MCF 10A (cell line): ENCODE measurements at places on chromosomes 6 and 20. TPM values are rescaled to one million over a fixed set of nuclear protein-coding genes. Genes with fewer than 3 reads are reported as not detected.

GRCh38 chr6:137000825-137001224, 43.9 kb downstream of the IL20RA start:
- H3K27ac ChIP-seq = no peak overlapping the region
- DNase-seq = peak; percentile 25
- H3K36me3 ChIP-seq = no peaks in the 10 kb centered on the region
- peaks cover 23% of the 10 kb centered on the region for H3K4me1 ChIP-seq

GRCh38 chr20:1800777-1801176, 94.4 kb upstream of the SIRPA start:
- no peak overlapping the region for H3K27ac ChIP-seq
- DNase-seq = peak; percentile 38
- H3K4me1 ChIP-seq = peaks cover 4% of the 10 kb centered on the region
- H3K27me3 ChIP-seq = no peaks in the 10 kb centered on the region

DNA sequence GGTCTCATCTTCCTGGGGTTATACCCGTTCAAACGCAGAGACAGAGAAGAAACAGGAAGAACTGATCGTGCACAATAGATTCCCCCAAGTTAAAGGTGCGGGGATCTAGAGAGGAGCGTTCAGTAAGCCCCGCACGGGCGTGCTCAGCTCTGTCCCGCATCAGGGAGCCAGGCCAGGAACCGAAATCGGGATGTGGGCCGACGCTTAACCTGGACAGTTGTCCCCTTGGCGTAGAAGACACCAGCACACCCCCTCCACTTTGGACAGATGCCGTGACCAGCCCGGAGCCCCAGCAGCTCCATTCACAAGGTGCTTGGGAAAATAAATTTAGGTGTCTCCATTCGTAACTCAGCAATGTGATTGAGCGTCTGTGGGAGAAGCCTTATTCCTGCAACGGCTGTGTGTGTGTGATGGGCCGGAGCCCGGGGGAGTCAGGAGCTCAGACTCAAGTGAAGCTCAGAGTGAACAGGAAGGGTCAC, 24.0 kb upstream of the GATA5 start:
- H3K36me3 ChIP-seq = no peaks in the 10 kb centered on the region
- no peaks in the 10 kb centered on the region for H3K27me3 ChIP-seq
- H3K27ac ChIP-seq = no peak overlapping the region
- H3K4me3 ChIP-seq = no peak overlapping the region
- no peak for DNase-seq

DNA sequence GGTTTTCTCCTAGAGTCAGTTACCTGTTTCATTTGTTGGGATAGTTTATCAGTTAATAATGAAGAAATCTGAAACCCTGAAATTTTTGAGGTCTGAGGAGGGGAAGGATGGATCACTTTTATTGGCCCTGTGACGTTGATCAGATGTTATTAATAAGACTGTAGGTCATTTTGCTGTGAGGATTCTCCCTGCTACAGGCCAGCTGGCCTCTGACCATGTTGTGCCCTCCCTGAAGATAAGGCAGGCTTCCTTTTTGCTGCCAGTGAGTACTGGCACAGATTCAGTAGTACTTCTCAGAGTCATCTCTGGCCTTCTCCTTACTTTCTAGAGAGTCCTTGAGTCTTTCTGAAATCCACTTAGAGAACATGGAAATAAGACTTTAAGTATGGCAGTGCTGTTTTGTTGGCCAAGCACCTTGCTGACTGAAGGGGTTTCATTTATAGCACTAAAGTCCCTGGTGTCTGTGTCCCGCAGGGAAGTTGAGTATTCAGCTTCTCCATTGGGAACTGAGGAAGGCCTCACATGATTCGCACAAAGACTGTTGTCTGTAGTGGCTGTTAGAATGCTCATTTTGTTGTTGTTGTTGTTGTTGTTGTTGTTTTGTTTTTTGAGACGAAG, 202.6 kb downstream of the DTNBP1 start:
- peaks cover 6% of the 10 kb centered on the region for H3K4me1 ChIP-seq
- H3K27ac ChIP-seq = no peak overlapping the region
- DNase-seq = no peak
- no peak overlapping the region for H3K4me3 ChIP-seq
- H3K36me3 ChIP-seq = peaks cover 14% of the 10 kb centered on the region

DNA sequence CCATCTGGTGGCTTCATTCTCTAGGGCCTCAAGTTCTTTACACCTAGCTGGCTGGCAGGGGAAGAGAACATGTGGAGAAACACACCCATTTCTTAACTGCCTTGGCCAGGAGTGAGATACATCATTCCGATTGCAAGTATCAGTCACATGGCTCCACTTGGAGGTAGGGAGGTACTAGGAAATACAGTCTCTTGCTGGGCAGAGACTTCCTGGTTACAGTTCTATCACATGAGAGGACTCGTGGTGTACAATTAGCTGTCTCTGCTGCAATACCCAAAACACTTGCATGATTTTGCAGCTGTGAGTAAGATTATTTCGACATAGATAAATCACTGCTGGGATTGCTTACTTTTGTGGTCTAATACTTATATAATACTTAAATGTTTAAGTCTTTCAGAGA, 51.1 kb downstream of the GTF2H5 start:
- H3K4me1 ChIP-seq = peaks cover 9% of the 10 kb centered on the region
- DNase-seq = peak; percentile 96
- peaks cover 5% of the 10 kb centered on the region for H3K36me3 ChIP-seq
- peak overlapping the region; percentile 94 for H3K27ac ChIP-seq
- no peaks in the 10 kb centered on the region for H3K27me3 ChIP-seq
- H3K4me3 ChIP-seq = peak overlapping the region; percentile 33

DNA sequence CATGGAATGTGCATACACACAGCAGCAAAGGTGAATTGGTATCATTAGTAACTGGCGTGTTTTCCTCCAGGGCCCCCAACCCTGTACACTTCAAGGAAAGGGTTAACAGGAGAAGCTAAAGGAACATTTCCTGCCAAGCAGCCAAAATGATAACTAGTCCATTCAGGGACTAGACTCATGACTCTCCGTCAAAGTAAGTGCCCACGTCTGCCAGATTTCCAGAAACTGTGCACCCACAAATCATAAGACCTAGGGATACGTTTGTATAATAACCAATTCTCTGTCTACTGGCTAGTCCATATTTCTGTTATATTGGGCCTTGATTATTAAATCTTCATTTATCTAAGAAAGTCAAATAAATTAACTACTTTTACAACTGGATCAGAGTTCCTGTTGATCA, 76.0 kb upstream of the NHSL1 start:
- DNase-seq = no peak
- H3K4me1 ChIP-seq = no peaks in the 10 kb centered on the region
- no peaks in the 10 kb centered on the region for H3K36me3 ChIP-seq
- no peak overlapping the region for H3K4me3 ChIP-seq

DNA sequence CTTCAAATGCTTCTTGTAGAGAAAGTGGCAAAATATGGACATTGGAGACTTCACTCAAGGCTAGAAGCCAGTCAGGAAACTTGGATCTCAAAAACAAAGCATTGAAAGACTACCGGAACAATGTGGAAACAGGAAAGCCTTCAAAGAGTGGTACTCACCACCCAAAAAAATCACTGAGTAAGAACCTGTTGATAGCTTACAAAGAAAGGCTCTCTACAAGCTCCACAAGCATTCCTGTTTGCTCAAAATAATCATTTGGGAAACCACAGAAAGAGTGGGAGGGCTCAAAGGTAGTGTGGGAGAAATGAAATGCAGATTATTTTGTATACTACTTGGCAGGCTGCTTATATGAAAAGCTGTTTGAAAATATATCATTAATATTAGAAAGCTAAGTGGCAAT, 9.5 kb upstream of the DST start:
- peak overlapping the region; percentile 66 for H3K4me3 ChIP-seq
- H3K36me3 ChIP-seq = peaks cover 28% of the 10 kb centered on the region
- peaks cover 57% of the 10 kb centered on the region for H3K4me1 ChIP-seq
- peak overlapping the region; percentile 99 for H3K27ac ChIP-seq
- DNase-seq = peak; percentile 68

GRCh38 chr6:131727467-131727866, 16.6 kb upstream of the CTAGE9 start:
- no peak overlapping the region for H3K27ac ChIP-seq
- no peak for DNase-seq
- no peaks in the 10 kb centered on the region for H3K27me3 ChIP-seq
- H3K4me3 ChIP-seq = no peak overlapping the region
- no peaks in the 10 kb centered on the region for H3K36me3 ChIP-seq

- no peak overlapping the region for H3K4me3 ChIP-seq
- H3K27me3 ChIP-seq = no peaks in the 10 kb centered on the region
- peak; percentile 39 for DNase-seq
- H3K36me3 ChIP-seq = no peaks in the 10 kb centered on the region
- no peaks in the 10 kb centered on the region for H3K4me1 ChIP-seq
These were observed 70.5 kb upstream of the ZNF217 start for GRCh38 chr20:53664121-53664520.

- no peaks in the 10 kb centered on the region for H3K27me3 ChIP-seq
- H3K4me3 ChIP-seq = peak overlapping the region; percentile 78
- H3K27ac ChIP-seq = peak overlapping the region; percentile 50
- DNase-seq = peak; percentile 58
- H3K4me1 ChIP-seq = peaks cover 23% of the 10 kb centered on the region
- no peaks in the 10 kb centered on the region for H3K36me3 ChIP-seq
These were observed 700 bp downstream of the GFOD1 start for GRCh38 chr6:13486679-13487121.

DNA sequence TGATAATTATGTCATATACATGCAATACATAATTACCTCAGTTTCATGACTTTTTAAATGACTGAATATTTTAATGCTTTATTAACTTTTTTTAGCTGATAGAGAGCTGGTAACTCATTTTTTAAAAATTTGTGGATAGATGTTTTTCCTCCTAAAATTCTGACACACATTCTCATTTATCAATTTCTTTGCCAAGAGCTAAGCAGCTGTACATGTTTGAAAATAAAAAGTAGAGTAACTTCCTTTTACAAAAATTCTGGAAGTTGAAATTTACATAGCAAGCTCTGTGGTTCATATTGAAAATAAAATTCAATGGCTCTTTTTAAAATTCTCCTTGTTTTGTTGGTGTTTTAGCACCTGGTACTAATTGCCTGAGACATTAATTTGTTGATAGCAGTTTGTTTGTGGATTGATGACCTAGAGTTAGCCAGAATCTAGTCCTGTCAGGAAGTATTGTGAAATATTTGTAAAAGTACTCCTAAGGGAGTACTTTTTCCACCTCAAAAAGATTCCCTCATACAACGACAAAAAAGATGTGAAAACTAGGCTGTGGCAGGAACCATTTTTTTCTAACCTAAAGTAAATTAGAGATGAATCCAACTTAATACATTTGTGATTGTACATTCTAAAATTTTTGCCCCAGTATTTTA, 621.8 kb downstream of the BCKDHB start:
- no peaks in the 10 kb centered on the region for H3K36me3 ChIP-seq
- no peak for DNase-seq
- no peaks in the 10 kb centered on the region for H3K4me1 ChIP-seq
- H3K27ac ChIP-seq = no peak overlapping the region
- no peak overlapping the region for H3K4me3 ChIP-seq
- no peaks in the 10 kb centered on the region for H3K27me3 ChIP-seq

DNA sequence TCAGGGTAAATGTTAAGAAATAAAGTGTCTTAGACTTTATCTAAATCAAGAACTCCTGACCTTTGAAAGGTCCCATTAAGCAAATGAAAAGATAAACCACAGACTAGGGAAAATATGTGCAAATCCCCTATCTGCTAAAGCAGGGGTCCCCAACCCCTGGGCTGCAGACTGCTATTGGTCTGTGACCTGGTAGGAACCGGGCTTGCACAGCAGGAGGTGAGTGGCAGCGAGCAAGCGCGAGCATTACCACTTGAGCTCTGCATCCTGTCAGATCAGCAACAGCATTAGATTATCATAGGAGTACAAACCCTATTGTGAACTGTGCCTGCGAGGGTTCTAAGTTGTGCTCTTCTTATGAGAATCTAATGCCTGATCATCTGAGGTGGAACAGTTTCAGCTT, 42.4 kb downstream of the LCA5 start:
- no peak overlapping the region for H3K4me3 ChIP-seq
- H3K4me1 ChIP-seq = peaks cover 6% of the 10 kb centered on the region
- H3K36me3 ChIP-seq = no peaks in the 10 kb centered on the region

Gene ANKRD6
- 1.0 and 2.1 TPM in 2 replicates for total RNA-seq

Gene SLC25A27
- 21.7 and 36.9 TPM in 2 replicates for total RNA-seq

Gene SDCBP2
- total RNA-seq = 8.3 and 11.8 TPM in 2 replicates

Gene ELOVL2
- total RNA-seq = not detected in 2 replicates

Gene MOXD1
- total RNA-seq = 0.09 TPM in 1 of 2 replicates, not detected in the other

Gene ASIP
- not detected in 2 replicates for total RNA-seq
